ENCODE measurements at places on chromosomes 1 and 21.

DNA sequence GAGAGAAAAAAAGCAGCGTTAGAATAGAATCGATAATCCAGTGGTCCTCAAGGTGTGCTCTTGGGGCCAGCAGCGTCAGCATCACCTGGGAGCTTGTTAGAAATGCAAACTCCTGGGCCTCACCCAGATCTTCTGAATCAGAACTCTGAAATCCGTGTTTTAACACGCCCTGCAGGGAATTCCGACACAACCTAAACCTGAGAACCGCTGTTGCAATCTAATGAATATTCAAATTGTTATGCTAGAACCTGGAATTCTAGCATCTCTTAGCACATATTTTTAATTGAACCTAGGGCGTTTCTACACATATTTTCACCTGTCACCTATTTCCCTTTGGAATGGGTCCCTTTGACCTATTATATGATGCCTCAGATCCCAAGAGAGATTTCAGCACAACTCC lies 175.7 kb downstream of the PSMG1 start:
- no peak for DNase-seq

DNA sequence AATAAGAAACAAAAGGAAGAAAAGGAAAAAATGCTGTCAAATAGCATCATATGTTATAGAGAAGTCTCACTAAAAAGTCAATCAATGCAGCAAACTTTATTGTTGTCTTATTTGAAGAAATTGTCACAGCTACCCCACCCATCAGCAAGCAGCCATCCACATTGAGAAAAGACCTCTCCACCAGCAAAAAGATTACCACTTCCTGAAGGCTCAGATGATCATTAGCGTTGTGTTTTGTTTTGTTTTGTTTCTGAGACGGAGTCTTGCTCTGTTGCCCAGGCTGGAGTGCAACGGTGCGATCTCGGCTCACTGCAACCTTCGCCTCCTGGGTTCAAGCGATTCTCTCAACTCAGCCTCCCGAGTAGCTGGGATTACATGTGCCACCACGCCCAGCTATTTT lies 29.0 kb downstream of the ATP2B4 start:
- DNase-seq = no peak

DNA sequence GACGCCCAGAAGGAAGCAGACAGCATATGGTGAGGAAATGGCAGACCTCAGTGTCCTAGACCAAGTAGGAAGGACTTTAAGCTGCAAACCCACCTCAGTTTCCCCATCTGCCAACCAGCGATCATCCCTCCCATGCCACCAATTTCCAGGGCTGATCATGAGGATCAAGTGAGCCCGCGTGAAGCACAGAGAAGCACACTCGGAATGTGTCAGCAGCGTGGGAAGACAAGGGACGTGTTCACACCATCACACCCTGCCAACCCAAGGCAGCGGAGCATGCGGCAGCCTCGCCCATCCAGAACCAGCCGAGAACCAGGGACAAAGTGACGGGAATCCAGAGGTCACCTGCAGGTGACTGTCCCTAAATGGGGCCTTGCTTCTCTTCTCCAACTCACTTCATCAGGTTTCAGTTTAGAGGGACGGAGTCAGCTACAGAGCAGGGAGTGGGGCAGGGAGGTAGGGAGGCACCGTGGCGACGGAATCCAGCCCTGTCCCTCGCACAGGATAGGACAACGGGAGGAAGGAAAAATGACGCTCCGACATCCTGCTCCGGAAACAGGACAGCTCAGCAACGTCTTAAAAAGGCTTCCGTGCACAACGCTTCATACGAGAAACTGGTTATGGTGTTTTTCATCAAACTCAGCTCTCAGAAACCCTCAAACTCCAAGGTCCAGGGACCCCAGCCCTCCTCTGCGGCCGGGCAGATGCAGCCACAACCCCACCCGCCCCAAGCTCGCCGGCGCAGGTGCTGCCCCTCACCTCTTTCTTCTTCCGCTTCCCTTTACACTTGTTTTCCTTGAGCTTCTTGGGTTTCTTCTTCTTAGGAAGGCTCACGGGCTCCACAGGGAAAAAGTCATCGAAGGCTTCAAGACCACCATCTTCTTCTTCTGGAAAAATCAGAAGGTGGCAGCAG lies 12.5 kb downstream of the CHD5 start:
- no peak for DNase-seq

DNA sequence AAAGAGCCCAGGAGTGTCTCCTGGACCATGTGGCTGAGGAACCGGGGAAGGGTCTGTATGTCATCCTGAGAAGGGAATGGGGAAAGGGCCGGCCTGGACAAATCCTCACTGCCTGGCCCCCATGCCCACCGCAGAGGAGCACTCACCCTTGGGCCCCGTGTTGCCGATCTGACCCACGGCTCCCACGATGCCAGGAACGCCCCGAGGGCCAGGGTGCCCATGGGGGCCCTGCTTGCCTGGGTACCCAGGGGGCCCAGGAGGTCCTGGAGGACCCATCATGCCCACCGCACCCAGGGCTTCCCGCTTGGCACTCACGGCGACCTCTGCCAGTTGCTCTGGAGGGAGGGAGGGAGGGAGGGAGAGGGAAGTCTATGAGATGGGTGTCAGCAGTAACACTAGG lies 14.6 kb downstream of the COL9A2 start:
- no peak for DNase-seq

Data from NCI-H748 treated with DMSO at 0.1 percent for 48 hours (cell line).